DMS153 (cell line): ENCODE measurements at places on chromosomes 7 and 10.

- DNase-seq = peak; percentile 62
These were observed 58.4 kb upstream of the MACROH2A2 start for GRCh38 chr10:69994262-69994661.

GRCh38 chr10:95815133-95815532, 59.2 kb downstream of the ENTPD1 start:
- DNase-seq = no peak

DNA sequence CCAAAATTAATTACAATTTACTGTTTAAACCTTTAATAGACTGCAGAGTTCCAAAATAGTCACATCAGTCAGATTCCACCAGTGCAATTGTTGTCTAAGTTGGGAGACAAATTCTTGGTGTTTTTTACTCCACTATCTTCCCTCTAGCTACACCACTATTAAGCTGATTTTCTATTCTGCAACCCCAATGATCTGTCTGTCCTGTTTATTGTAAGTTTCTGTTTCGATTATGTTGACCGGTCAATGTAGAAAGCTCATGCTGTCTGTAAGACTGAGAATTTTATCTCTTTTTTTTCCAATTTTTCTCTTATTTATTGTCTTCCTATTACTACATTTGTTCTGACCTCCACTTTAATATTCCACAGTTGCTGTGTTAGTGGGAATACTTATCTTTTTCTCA, 557.5 kb downstream of the SH2D4B start:
- DNase-seq = no peak

DNA sequence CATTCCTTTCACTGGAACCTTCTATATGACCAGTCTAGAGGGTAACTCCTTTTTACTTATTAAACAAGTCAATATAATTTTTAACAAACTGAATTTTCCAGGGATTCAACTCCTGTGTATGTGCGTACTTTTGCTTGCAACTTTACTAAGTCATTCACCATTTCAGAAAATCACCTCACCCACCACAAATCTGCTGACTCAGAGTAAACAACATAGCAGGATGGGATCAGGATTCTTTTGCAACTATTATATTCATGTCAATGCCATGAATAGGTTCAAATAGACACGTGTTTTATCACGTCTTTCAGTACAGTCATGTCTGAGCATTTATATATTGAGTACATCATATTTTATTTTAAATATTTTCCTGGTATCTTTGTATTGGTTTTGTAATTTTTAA, 14.5 kb downstream of the CTTNBP2 start:
- no peak for DNase-seq

DNA sequence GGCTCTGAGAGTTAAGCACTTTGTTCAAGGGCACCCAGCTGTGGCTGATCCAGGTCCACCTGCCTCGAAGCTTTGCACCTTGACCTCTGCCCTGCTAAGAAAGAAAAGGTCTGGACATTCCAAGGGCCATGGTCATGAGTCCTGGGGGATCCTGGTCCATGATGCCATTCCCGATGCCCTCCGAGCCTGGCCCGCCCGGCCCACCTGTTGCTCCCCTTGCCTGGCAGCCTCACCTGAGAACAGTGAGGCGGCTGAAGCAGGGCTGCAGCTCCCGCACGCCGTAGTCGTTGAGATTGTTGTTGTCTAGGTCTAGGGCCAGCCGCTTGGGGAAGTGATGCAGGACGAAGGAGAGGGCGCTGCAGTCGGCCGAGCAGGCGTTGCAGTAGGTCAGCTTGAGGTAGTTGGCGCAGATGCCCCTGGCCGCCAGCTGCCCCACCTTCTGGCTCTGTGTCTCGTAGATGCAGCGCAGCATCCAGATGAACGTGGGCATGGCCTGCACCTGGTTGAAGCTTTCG, 27.5 kb downstream of the NOD1 start:
- no peak for DNase-seq

GRCh38 chr10:130361351-130362105, 225.3 kb downstream of the GLRX3 start:
- no peak for DNase-seq

- no peak for DNase-seq
These were observed 925.1 kb downstream of the LRMDA start for GRCh38 chr10:76356557-76356956.

GRCh38 chr7:133044722-133045473, 37.0 kb downstream of the CHCHD3 start:
- no peak for DNase-seq

- no peak for DNase-seq
These were observed 14.6 kb downstream of the ZCWPW1 start for GRCh38 chr7:100413889-100414288.

GRCh38 chr7:36238138-36238537, 85.1 kb downstream of the EEPD1 start:
- DNase-seq = no peak

- DNase-seq = no peak
These were observed 39.3 kb downstream of the EPC1 start for GRCh38 chr10:32307609-32308008.

- no peak for DNase-seq
These were observed 81.7 kb downstream of the NKX6-2 start for GRCh38 chr10:132704008-132704814.

- no peak for DNase-seq
These were observed 9.2 kb upstream of the FOXP2 start for GRCh38 chr7:114405427-114405826.

DNA sequence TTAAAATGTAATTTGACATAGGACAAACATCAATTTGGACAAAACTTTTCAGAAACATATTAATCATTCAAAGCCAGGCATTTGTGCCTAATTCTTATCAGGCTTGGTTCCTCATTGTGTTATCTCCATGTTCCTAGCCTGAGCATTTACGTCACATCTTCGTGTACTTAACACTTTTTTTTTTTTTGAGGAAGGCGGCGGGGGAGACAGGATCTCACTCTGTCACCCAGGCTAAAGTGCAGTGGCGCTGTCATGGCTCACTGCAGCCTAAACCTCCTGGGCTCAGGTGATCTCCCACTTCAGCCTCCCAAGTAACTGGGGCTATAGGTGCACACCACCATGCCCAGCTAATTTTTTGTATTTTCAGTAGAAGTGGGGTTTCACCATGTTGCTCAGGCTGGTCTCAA, 19.8 kb downstream of the HNRNPA2B1 start:
- DNase-seq = no peak

DNA sequence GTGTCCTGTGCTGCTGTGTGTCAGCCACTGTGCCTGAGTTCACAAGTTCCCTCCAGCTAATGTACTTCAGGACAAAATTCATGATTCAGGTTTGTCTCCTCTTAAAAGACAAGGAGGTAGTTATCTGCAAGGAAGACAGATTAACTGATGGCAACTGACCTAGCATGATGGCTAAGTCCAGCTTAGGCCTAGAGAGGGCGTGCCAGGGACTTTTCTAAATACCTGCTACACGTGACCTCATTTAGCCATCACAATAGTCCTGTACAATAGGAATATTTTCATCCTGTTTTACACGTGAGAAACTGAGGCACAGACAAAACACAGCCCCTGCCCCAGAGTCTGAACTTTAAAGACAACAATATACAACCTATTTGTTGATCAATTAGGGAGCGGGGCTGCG, 275.7 kb downstream of the XPNPEP1 start:
- no peak for DNase-seq
